ENCODE measurements at places on chromosomes 3 and 15. TPM values are rescaled to one million over a fixed set of nuclear protein-coding genes. Genes with fewer than 3 reads are reported as not detected.

Gene TM4SF4
- total RNA-seq: 0.29 TPM

DNA sequence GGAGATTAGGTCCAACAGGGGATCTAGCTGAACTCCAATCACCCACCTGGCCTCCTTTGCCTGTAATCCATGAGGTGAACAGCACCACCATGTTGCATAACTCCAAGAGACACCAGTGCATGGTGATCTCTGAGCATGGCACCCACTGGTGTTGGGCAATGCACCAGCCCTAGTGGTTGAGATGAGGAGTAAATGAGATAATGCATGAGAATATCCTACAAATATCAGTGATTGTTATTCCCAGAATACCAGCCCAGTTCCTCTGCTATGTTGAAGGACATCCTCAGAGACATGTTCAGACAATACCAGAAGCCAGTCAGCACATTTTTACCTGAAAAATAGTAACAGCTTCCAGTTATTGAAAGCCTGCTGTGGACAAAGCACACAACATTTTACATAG, 14.7 kb downstream of the GALNT15 start:
- no peak for DNase-seq

DNA sequence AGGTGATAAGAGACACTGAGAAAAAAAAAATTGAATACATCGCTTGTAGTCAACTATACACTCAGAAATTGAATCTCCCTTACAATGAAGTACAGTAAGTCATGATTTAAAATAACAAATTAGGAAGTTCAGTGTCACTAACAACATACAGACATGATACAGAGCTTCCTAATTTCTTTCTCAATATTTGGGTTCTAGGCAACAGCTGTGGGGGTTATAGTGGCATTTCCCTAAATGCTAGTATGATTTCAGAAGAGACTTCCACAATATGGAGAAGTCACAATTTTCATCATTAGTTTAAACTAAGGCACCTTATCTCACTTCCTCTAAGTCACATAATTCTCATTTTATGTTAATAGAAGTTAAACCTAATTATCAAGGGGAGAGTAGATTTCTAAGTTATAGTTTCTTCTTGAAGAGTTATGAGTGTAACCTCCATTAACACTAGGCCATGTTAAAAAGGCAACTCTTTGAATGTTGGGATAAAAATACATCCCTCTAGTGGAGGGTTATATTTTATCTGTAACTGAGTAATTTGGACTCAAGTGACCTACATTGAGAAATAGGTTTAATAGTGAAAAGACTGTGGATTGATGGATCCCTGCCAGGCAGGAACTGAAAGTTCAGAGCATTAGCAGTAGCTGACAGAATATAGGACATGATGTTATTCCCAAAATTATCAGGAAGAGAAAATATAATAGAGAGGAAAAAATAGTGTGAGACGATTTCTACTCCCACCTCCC, 286.0 kb upstream of the SUCLG2 start:
- peak; percentile 30 for DNase-seq

- no peak for DNase-seq
Observed at GRCh38 chr3:13571831-13572750, 23.2 kb downstream of the FBLN2 start.

Data from epithelial cell of proximal tubule (primary cell).